ENCODE measurements at places on chromosomes 1 and 21.

DNA sequence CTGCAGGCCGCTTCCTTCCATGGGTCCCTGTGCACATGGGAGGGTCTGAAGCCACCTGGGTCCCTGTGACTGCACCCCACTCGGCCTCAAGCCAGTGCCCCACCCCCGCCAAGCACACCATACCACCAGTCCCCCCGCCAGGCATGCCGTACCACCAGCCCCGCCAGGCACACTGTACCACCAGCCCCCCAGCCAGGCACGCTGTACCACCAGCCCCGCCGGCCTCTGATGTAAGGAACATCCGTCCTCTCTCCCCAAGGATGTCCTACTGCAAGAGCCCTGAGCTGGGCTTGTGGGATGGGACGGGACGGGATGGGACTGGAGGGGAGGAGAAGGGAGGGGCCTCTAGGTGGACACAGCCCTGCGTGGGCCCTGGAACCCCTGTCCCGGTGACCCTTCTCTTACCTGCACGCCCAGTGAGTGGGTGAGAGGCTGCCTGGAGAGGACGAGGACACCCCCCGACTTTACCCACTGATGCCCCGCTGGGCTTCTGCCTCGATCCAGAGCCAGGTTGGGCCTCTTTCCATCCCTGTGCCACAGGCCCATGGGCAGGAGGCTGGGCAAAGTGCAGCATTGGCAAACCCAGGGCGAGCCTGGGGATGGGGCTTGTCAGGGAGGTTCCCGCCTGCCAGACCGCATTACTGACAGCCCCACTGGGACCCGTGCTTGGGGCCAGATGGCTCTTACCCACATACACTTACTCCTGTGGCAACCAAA, 40.8 kb upstream of the COL6A1 start:
- no peak for DNase-seq

GRCh38 chr1:97174039-97174704, 452.6 kb downstream of the PTBP2 start:
- DNase-seq, result peak; percentile 85

- DNase-seq, result no peak
These were observed 2.1 kb upstream of the KCNA2 start for GRCh38 chr1:110608247-110608646.

GRCh38 chr1:205709640-205710039, 29.3 kb upstream of the SLC45A3 start:
- no peak for DNase-seq

- peak; percentile 41 for DNase-seq
These were observed at the start of gene UBE2Q1 for GRCh38 chr1:154557939-154558719. TSS of gene UBE2Q1 (minus strand) at chr1:154558662. CDS start at chr1:154558553, 109 bp downstream.

- no peak for DNase-seq
These were observed 38.4 kb downstream of the LHX8 start for GRCh38 chr1:75172556-75172955.

- DNase-seq, result no peak
These were observed 386.3 kb downstream of the CAMTA1 start for GRCh38 chr1:7171574-7171973.

DNA sequence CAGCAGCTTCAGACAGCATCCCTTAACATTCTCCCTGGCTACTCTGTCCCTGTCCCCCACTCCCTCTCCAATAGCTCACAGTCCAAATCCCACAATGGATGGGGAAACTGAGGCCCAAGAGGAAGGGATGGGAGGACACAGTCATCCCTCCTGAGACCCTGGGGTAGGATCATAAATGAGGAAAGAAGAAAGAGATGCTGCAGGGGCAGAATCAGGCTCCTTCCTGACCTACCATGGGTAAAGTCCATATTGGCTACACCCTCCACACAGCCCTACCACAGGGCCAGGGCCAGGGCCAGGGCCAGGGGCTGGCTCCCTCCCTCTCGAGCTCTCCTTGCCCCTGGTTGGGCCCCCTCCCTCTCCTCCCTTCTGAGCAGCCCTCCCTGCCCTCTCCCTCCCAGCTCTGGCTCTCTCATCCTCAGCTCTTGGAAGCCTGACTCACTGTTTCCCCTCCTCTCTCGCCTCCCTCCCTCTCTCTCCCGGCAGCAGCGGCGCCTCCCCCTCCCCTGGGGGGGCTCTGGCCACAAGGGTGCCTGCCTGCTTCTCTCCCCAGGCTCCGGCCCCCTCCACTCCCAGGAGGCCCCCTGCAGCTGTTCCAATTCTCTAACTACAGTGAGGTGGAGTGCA, 4.9 kb downstream of the AHDC1 start:
- DNase-seq, result peak; percentile 89

DNA sequence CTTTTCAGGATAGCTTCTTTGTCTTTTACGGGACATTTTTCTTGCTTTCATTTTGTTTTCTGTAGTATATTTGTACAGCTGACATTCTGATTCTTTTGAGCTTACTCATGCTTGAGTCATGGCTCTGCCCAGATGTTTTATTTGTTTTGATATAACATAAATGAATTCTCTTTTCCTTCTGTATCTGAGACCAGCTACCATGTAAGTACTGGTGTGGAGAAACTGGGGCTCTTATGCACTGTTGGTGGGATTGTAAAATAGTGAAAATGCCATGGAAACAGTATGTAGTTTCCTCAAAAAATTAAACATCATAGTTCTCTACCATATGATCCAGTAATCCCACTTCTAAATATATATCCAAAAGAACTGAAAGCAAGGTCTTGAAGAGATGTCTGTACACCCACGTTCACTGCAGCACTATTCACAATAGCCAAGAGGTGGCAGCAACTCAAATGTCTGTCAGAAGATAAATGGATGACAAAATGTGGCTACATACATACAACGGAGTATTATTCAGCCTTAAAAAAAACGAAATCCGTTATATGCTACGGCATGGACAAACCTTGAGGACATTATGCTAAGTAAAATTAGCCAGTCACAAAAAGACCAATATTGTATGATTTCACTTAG, 61.4 kb downstream of the EIF2B3 start:
- peak; percentile 78 for DNase-seq

GRCh38 chr1:28833381-28833780, 21.4 kb downstream of the OPRD1 start:
- no peak for DNase-seq

- DNase-seq, result peak; percentile 93
These were observed 81.3 kb upstream of the RGS4 start for GRCh38 chr1:162987866-162988265.

DNA sequence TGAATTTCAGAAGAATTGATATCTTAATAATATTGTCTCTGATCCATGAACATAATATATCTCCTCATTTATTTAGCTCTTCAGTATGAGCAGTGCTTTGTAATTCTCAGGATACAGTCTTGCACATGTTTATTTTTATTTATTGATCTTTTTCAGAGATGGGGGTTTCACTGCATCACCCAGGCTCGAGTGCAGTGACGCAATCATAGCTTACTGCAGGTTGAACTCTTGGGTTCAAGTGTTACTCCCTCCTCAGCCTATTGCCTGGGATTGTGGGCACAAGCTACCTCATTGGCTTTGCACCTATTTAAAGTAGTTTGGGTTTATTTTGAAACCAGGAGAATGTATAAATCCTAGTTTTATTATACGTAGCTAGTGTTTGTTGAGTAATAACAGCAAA, 4.7 kb downstream of the RPS6KC1 start:
- no peak for DNase-seq

DNA sequence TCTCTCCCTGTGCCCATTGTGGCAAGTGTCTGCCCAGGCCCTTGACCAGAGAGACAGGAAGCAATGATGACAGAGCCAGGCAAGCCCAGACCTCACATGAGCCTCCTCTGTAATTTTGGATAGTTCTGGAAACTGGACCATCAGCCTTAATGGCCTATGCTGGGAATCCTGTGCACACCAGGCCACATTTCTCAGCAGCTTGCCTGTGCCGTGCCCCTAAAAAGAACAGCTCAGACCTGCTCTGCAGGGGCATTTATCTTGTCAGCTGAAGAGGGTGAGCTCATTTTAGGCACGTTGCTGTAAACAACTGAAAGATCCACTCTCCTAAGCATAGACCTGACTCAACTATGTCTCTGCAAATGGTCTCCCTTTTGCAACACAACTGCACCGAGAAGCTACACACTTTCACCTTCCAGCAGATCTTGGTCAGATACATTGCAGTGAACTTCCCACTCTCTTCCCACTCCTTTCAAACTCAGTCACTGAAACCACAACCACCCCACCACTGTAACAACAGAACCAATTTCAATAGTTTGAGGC, 53.5 kb upstream of the BACH1 start:
- DNase-seq, result no peak

- no peak for DNase-seq
These were observed 1.9 kb downstream of the YBX1 start for GRCh38 chr1:42684139-42684538.

DNA sequence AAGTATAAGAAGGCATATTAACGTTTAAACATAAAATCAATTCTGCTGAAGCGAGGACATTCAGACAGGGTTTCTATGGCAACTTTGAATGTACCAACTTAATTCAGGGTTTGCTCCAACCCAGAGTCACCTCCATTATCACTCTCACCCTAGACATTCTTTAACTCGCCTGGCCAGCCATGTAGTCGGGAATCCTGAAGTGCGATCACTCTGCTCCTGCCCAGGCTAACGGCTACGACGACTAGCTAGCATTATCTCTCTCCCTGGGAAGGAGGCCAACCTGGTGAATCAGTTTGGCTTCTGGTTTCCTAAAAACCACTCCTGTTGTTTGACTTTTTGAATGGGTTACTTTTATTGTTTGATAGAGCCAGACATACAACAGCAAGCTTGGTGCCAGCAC, 38.9 kb upstream of the ZBTB18 start:
- peak; percentile 88 for DNase-seq

GRCh38 chr1:6419397-6419803, 319 bp downstream of the HES2 start:
- DNase-seq, result no peak

DNA sequence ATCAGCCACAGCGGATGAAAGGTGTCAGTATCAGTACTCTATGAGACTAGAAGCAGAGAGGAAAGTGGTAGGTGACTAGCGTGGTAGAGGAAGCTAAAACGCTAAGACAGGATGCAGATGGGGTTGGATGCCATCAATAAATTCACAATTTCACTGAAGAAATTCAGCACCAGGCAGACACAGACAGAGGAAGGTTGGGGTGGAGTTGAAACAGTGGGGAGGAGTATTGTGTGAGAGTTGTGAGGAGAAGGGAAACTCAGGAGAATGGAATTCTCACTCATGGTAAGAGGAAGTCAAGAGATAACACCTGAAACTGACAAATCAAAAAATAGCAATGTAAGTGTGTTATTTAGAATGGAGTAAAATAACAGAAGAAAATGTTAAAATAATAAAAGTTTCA, 208.5 kb upstream of the DAB1 start:
- peak; percentile 7 for DNase-seq

- DNase-seq, result peak; percentile 98
These were observed 16.6 kb upstream of the RNF19B start for GRCh38 chr1:32981003-32981901.

DNA sequence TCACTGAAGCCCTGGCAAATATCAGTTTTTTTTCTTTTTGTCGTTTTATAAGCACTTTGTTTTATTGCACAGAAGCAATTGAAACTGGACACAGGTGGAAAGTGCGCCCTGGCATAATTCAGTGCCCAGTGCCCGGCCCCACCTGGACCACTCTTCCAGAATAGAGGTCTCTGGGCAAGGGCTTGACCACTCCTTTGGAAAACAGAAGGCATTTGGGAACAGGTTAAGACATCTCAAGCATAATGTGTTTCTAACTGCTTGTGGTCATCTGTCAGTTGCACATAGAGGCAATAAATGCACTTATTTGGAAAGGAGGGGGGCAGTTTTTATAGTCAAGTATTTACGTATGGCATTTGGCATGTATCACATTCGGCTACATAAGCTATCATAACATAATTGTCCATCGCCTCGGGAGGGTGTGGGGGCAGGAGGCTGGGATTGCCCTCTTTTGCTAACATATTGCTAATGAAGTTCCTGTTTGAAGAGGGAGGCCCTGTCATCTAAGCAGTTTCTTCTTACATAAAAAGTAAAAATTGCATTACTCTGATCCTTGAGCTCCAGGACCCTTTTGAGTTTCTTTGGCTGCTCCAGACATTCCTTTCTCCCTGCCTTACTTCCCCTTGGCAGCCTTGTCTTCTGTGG, 14.7 kb upstream of the CD2 start:
- DNase-seq, result no peak

- DNase-seq, result no peak
These were observed 2.7 kb downstream of the MIA3 start for GRCh38 chr1:222620566-222620965.

- peak; percentile 26 for DNase-seq
These were observed 134.7 kb upstream of the KCNJ15 start for GRCh38 chr21:38121888-38122720.

DNA sequence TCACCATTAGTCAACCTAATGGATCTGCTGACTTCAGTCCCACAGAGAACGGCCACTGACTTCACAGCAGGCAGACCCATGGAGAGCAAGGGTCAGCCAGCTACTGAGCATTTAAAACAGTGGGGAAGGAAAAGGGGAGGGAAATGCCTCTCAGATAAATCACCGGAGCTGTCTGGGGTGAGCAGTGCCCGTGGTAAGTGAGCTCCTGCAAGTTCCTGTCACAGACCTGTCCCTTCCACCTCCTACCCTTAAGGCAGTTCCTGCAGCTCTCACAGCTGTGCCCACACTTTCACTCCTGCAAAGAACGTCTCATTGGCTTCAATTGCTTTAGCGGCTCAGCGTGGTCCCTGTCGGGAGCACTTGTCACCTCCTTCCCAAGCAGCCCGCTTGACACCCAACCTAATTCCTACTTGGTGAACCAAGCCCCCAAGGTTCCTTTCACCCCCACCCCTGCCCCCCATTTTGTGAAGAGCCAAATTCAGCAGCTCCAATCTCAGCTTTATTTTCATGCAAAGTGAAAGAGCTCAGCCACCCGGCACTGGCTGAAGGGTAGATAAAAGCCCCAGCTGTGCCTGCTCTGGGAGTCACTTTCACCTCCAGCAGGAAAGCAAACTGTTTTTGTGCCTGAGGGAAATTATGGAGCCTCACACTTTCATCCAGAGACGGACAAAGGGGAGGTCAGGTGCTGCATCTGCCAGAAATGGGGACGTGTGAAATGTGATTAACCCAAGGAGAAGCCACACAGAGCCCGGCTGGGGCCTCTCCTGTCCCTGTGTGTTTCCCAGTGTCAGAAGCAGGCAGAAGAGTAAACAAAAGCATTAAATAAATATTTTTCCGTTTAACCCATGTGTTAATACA, 306.2 kb downstream of the TTLL7 start:
- DNase-seq, result peak; percentile 72

DNA sequence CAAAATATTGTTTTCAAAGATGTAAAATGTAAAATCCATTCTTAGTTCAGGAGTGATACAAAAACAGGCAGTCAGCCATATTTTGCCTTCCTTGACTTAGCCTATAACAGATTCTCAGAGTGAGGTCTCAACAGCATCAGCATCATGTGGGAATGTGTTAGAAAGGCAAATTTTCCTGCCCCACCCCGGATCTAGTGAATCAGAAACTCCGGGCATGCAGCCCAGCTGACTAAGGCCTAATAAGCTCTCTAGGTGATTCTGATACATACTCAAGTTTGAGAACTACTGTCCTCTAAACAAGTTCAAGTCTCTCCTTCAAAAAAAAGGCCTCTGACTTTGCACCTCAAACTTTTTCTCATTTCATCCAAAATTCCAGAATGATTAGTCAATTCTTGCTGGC, 46.9 kb upstream of the PRRC2C start:
- DNase-seq, result peak; percentile 99

GRCh38 chr1:29455781-29456180, 219.5 kb downstream of the PTPRU start:
- no peak for DNase-seq

- DNase-seq, result peak; percentile 39
These were observed 190.4 kb upstream of the KCTD3 start for GRCh38 chr1:215376544-215377264.

GRCh38 chr1:167795810-167796740, 74.3 kb downstream of the MPZL1 start:
- DNase-seq, result peak; percentile 69

- DNase-seq, result peak; percentile 12
These were observed 181.3 kb downstream of the ATP6V1G3 start for GRCh38 chr1:198359024-198359653.
